ENCODE measurements at places on chromosomes 6 and 20. TPM values are rescaled to one million over a fixed set of nuclear protein-coding genes. Genes with fewer than 3 reads are reported as not detected.
A peak's percentile ranks its signal among the peaks of the same experiment; 100 is the strongest.

CST2 gene
- not detected for polyA plus RNA-seq

LY6G6F gene
- polyA plus RNA-seq = 0.51 TPM

SMLR1 gene
- polyA plus RNA-seq = not detected

THBD gene
- 7.4 TPM for polyA plus RNA-seq

RHAG gene
- not detected for polyA plus RNA-seq

- H3K36me3 ChIP-seq = peaks cover 19% of the 10 kb centered on the region
- H3K27ac ChIP-seq = no peak overlapping the region
- DNase-seq = no peak
- no peak overlapping the region for H3K4me3 ChIP-seq
- no peaks in the 10 kb centered on the region for H3K27me3 ChIP-seq
Measured at GRCh38 chr20:32804022-32804715, 15.6 kb upstream of the MAPRE1 start.

DNA sequence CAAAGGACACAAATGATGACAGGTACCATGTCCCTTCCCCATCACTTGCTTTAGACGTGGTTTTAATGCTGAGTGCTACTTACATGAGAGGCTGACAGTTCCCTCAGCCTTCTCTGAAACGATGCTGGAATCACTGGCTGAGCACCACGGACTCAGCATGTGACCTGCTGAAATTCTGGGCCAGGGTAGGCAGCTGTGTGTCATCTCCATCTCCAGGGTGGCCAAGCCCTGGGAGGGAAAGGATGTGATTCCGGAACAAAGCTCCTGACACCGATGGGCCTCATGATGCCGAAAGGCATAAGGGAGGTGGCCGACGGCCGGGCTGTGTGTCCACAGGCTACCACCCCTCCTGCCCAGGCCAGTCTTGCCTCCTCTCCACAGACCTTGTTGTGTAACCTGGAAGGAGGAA is 184.3 kb upstream of the CST7 start:
- no peak for DNase-seq
- H3K4me1 ChIP-seq = no peaks in the 10 kb centered on the region
- H3K4me3 ChIP-seq = no peak overlapping the region
- no peak overlapping the region for H3K27ac ChIP-seq

GRCh38 chr6:51184046-51184445 is 365.4 kb downstream of the TFAP2B start:
- no peak for DNase-seq
- no peak overlapping the region for H3K27ac ChIP-seq
- no peaks in the 10 kb centered on the region for H3K27me3 ChIP-seq
- H3K36me3 ChIP-seq = no peaks in the 10 kb centered on the region

DNA sequence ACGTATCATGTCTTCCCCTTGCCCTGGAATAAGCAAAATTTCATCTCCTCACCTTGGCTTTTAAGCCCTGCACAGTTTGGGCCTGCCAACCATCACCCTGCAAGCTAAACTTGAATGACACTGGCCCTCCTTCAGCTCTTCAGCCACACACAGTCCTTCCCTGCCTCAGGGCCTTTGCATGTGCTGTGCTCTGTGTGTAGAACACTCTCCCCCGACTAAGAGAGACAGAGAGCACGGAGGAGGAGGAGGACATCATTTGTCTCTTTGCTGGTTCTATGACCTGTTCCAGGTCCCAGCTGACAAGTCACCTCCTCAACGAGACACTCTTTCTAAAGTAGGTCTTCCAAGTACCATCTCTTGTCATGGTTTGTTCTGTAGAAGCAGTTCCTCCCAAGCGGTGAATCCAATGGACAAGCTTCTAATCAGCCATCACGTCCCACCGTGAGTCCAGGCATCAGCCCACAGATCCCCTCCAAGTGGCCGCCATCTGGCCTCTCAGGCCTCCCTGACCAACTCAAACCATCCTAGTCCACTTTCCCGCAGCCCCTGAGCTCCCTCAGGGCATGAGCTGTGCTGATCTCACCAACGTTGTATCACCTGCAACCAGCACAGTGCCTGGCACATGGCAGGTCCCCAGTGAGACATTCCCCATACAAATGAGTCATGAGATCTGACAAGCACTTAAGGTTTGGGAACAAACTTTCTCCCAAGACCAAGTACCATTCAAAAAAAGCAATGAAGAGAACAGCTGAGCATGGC is 30.5 kb downstream of the NFATC2 start:
- no peak overlapping the region for H3K4me3 ChIP-seq
- no peaks in the 10 kb centered on the region for H3K4me1 ChIP-seq
- no peak overlapping the region for H3K27ac ChIP-seq
- DNase-seq = no peak

DNA sequence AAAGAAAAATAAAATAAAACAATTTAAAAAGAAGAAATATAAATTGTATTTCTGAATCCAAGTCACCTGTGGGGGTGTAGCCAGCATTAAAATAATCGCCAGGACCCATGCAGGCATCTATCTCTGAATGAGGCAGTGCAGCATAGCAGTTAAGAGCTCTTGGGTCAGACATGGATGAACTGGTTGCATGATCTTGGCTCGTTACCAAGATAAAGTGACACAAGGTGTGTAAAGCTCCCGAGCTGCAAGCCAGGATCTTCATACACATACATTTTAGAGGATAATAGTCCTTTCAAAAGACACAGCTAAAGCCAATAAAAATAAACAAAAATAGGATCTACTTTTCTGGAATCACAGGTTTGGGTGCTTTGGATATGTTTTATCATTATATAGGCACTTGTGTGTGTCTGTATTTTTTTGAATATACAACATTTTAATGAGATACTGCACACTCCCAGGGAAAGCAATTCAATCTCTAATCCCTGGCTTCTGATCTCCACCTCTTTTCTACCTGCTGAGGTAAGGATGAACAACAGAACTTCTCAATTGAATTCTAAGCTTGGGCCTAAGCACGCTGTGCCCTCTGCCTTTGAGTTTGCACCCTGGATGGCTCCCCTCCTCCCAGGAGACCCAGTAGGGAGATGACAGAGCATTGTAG is 8.9 kb downstream of the TRIM10 start:
- H3K4me1 ChIP-seq = peaks cover 24% of the 10 kb centered on the region
- no peak overlapping the region for H3K27ac ChIP-seq
- no peaks in the 10 kb centered on the region for H3K36me3 ChIP-seq
- DNase-seq = no peak

DNA sequence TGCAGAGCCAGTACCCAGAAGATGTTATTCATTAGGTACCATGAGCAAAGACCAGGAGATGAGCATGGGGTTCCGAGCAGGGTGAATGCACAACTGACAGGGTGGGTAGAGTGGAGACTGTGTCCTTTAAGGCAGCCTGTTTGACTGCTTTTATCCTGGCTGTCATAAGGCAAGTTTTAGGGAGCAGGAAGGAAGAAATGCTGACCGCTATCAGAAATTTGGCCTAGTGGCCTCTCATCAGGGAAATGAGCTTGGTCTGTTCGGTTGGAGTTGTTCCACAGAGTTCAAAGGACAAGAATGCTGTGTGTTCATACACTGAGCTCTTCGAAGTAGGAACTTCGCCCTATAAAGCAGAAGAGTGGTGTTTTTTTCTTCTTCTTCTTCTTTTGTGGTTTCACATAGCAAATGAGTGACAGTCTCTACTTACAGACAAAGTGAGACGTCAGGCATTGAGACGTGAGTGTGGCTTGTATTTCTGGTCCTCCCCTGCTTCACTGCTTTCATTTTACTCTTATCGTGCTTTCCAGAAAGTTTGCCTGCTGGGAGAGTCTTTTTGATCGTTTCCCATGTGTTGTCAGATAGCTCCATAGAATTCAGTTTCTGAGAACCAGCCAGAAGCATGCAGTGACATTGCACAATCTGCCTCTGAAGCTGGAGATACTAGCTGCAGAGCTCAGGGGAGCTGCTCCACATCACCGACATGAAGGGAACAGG is at the start of gene CASS4:
CASS4 (plus strand) TSS at position 502 of the 714 bp plus-strand sequence; CDS start at position 701, 199 bp downstream.
- DNase-seq = peak; percentile 76
- H3K27me3 ChIP-seq = no peaks in the 10 kb centered on the region
- H3K27ac ChIP-seq = peak within 1 kb of the TSS; percentile 79
- peaks cover 14% of the 10 kb centered on the region for H3K36me3 ChIP-seq
- peak within 1 kb of the TSS; percentile 48 for H3K4me3 ChIP-seq

GRCh38 chr6:86707545-86708120 is 229.7 kb upstream of the HTR1E start:
- no peaks in the 10 kb centered on the region for H3K4me1 ChIP-seq
- H3K36me3 ChIP-seq = no peaks in the 10 kb centered on the region
- no peak overlapping the region for H3K27ac ChIP-seq
- no peak overlapping the region for H3K4me3 ChIP-seq
- DNase-seq = no peak

DNA sequence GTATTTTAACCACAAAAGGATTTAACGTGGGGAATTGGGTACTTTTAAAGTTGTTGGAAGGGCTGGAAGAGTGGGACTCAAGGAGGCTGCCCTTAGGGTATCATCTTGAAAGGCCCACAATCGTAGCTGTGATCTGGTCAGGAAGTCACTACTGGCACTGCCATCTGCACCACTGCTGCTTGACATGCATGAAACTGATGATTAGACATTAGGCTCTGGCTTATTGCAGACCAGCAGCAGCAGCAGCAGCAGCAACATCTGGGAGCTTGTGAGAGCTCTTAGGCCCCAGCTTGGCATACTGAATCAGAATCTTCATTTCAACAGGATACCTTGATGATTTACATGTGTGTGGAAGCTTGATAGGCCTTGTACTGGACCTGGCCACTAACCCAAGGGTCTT is 68.6 kb downstream of the PHF20 start:
- no peak overlapping the region for H3K4me3 ChIP-seq
- no peaks in the 10 kb centered on the region for H3K27me3 ChIP-seq
- DNase-seq = no peak
- no peaks in the 10 kb centered on the region for H3K4me1 ChIP-seq
- H3K27ac ChIP-seq = no peak overlapping the region

DNA sequence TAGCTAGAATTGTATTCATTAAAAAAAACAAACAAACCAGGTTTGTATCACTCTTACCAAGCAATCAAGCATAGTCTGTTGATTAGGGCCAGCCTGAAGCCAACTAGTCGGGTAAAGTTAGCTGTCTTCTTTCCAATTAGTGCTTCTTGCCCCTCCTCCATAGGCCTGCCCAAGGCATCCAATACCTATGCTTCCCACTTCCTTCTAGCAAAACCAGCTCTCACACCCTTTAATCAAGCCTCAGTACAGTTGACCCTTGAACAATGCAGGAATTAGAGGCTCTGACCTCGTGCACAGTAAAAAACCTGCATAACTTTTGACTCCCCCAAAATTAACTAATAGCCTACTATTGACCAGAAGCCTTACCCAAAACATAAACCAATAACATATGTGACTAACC is 119.1 kb upstream of the DTNBP1 start:
- no peaks in the 10 kb centered on the region for H3K27me3 ChIP-seq
- no peaks in the 10 kb centered on the region for H3K4me1 ChIP-seq
- no peaks in the 10 kb centered on the region for H3K36me3 ChIP-seq
- DNase-seq = no peak
- H3K27ac ChIP-seq = no peak overlapping the region

- peaks cover 27% of the 10 kb centered on the region for H3K36me3 ChIP-seq
- no peak overlapping the region for H3K27ac ChIP-seq
- no peak for DNase-seq
- no peak overlapping the region for H3K4me3 ChIP-seq
- no peaks in the 10 kb centered on the region for H3K27me3 ChIP-seq
Measured at GRCh38 chr6:135008941-135009290, 45.7 kb downstream of the HBS1L start.

DNA sequence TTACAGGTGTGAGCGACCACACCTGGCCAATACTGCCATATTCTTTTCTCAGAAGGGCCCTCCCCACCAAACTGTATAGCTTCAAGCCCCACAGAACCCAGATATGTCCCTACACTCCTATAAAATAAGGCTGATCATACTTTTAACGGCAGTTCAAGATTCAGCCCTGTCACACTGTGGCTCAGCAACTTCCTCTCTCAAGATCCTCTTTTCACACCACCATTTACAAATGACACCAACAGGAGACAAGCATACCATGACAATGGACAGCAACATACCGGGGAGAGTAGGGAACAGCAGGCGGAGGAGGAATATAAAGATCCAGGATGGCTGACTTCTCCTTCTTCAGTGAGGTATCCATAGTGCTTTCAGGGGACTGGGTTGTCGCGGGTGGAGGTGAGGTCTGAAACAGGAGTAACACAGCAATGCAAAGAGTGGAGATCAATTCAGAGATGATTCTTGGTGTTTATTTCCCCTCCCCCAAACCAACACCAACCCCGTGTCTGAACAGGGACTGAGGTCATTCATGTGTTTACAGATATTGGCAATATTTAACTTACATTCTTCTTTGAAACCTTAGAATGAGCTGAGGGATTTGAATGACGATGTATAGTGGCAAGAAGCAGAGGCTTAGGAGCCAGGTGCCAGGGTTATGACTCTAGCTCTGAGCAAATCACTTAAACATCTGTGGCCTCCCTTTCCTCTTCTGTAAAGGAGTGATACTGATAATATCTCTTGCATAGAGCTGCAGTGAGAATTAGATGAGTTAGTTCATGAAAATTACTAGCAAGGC is 57.6 kb upstream of the IPCEF1 start:
- no peaks in the 10 kb centered on the region for H3K27me3 ChIP-seq
- H3K4me1 ChIP-seq = peaks cover 7% of the 10 kb centered on the region
- H3K36me3 ChIP-seq = no peaks in the 10 kb centered on the region

DNA sequence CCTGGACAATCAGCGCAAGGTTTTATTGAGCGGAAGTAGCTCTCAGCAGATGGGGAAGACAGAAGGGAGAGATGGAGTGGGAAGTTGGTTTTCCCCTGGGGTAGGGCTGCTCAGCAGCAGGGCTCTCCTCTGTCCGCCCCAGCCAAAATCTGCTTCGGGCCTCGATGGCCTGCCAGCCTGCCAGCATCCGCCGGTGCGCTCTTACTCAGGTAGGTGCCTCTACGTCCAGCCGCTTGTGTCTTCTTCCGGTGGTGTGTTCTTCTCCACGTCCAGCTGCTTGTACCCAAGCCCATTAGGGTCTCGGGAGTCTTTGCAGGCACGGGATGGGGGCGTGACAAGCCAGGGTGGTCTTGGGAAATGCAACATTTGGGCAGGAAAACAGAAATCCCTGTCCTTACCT is 1340.0 kb upstream of the MAP3K7 start:
- no peaks in the 10 kb centered on the region for H3K36me3 ChIP-seq
- H3K27me3 ChIP-seq = no peaks in the 10 kb centered on the region
- no peak overlapping the region for H3K4me3 ChIP-seq
- no peak overlapping the region for H3K27ac ChIP-seq

Measured in CD14-positive monocyte (primary cell).